Activated T-cell treated with anti-CD3 and anti-CD28 coated beads, Interleukin-2, amount 50 U/mL, for 4 hours (primary cell): ENCODE measurements at places on chromosomes 3 and 15. TPM values are rescaled to one million over a fixed set of nuclear protein-coding genes. Genes with fewer than 3 reads are reported as not detected.

GRCh38 chr3:39453134-39453533 is 14.3 kb upstream of the MOBP start:
- no peak for DNase-seq

DNA sequence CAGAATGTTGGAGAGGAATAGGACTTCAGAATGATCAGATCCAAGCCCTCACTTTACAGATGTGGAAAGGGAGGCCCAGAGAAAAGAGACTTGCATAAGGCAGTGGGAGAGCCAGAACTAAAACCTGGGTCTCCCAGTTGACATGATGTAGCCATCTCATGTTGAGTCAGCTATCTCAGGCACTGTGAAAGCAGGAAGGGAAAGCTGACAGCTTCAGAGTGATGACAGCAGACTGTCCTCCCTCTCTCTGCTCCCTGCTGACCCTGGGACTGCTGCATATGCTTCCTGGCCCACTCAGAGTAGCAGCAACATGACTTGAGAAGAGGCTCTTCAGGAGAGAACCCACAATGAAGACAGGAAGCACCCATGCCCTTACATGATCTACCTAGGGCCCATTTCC is 14.7 kb downstream of the FHIT start:
- DNase-seq, result no peak

- DNase-seq, result peak; percentile 28
Observed at GRCh38 chr3:129015388-129016105, 14.4 kb downstream of the EFCC1 start.

GRCh38 chr15:51759557-51760070 is 8.2 kb downstream of the TMOD2 start:
- DNase-seq, result no peak

MESP2 gene
- not detected for total RNA-seq

DNA sequence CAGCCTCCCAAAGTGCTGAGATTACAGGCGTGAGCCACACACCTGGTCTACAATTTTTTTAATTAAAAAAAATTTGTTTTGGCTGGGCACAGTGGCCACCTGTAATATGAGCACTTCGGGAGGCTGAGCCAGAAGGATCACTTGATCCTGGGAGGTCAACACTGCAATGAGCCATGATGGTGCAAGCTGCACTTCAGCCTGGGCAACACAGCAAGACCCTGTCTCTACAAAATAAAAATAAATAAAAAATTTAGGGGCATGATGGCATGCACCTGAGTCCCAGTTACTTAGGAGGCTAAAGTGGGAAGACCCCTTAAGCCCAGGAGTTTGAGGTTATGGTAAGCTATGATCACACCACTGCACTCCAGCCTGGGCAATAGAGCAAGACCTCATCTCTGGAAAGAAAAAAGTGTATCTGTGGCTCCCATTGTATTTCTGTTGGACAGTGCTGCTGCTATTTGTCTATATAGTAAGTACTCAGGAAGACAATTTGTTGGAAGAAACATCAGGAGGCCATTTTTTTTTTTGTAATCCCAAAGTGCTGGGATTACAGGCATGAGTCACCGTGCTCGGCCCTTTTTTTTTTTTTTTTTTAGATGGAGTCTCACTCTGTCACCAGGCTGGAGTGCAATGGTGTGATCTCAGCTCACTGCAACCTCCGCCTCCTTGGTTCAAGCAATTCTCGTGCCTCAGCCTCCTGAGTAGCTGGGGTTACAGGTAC is 27.5 kb upstream of the SH3BP5 start:
- DNase-seq, result no peak

- DNase-seq, result no peak
Observed at GRCh38 chr15:63858881-63859280, 25.1 kb upstream of the HERC1 start.

- no peak for DNase-seq
Observed at GRCh38 chr3:71728632-71729342, 3.6 kb upstream of the EIF4E3 start.

GRCh38 chr3:37660782-37661181 is 200.9 kb upstream of the CTDSPL start:
- DNase-seq, result no peak

- DNase-seq, result no peak
Observed at GRCh38 chr3:150613709-150614480, 10.8 kb downstream of the SELENOT start.

DNA sequence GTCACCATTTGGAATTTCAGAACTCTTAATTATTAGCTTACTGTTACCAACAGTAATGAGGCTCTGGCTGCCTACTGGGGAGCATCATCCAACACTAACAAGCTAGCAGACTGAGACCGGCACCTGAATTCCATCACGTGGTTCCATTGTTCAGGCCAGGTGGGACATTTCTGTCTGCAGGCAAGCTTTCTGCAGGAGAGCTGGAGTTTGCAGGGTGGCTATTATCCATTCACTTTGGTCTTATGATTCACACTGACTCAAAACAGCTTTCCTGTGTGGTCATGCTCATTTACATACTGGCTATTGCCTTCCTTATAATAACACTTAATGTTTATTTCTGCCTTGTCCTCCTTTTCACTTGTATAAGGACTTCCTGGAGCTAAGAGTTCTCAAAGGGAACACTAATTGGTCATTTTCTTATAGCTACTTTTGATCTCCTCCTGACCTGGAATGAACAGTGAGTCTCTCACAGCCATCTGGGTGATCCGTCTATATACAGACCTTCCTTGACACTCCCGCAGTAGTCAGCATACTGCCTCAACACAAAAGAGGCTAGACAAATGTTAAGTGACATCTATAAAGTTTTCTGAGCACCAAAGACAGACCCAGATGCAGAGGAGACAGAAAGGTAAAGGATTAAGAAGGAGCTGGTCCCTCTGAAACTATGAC is 695.4 kb downstream of the FHIT start:
- no peak for DNase-seq

DNA sequence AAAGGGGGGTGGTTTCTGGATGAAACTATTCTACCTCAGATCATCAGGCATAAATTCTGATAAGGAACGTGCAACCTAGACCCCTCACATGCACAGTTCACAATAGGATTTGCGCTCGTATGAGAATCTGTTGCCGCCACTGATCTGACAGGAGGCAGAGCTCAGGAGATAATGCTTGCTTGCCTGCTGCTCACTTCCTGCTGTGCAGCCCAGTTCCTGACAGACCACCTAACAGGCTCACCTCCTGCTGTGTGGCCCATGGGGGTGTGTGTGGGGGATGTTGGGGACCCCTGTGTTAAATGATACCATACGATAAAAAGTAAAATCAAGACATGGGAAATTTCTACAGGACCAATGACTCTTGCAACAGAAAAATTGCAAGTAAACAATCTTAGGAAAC is 24.0 kb downstream of the CP start:
- DNase-seq, result no peak

DNA sequence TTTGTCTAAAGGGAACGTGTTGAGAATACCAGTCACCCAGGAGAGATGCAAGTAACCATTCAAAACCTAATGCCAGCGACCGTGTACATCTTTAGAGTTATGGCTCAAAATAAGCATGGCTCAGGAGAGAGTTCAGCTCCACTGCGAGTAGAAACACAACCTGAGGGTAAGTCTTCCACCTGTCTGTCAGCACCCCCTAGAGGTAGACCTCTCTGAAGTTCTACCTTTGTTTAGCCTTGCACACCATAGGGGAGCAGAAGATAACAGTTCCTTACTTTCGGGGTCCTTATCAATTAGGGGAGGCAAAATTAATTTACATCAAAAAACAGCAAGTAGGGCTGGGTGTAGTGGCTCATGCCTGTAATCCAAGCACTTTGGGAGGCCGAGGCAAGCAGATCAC is 124.4 kb downstream of the HCN4 start:
- no peak for DNase-seq
